ENCODE measurements at places on chromosomes 12 and 14. TPM values are rescaled to one million over a fixed set of nuclear protein-coding genes. Genes with fewer than 3 reads are reported as not detected.
A peak's percentile ranks its signal among the peaks of the same experiment; 100 is the strongest.

- no peak for DNase-seq
Observed at GRCh38 chr12:115158816-115159215, 474.8 kb upstream of the TBX3 start.

FSCB gene
- total RNA-seq, result not detected

GRCh38 chr12:26152507-26153102 lies 27.8 kb upstream of the BHLHE41 start:
- peak; percentile 50 for DNase-seq

DNA sequence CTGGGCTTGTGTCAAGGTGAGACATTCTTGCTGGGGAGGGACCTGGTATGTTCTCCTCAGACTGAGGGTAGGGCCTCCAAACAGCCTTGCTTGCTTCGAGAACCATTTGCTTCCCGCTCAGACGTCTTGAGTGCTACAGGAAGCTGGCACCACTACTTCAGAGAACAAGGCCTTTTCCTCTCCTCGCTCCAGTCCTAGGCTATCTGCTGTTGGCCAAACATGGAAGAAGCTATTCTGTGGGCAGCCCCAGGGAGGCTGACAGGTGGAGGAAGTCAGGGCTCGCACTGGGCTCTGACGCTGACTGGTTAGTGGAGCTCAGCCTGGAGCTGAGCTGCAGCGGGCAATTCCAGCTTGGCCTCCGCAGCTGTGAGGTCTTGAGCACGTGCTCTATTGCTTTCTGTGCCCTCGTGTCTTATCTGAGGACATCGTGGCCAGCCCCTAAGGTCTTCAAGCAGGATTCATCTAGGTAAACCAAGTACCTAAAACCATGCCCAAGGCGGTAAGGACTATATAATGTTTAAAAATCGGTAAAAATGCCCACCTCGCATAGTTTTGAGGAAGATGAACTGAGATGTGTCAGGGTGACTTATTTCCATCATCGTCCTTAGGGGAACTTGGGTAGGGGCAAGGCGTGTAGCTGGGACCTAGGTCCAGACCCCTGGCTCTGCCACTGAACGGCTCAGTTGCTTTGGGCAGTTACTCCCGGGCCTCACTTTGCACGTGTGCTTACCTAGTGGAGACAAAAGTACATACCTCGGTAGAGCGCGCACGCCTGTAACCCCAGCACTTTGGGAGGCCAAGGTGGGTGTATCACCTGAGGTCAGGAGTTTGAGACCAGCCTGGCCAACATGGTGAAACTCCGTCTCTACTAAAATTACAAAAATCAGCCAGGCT lies 4.3 kb downstream of the GAPDH start:
- DNase-seq, result peak; percentile 21

TAS2R20 gene
- 1.8 TPM for total RNA-seq

CLEC1A gene
- total RNA-seq, result 0.23 TPM

DNA sequence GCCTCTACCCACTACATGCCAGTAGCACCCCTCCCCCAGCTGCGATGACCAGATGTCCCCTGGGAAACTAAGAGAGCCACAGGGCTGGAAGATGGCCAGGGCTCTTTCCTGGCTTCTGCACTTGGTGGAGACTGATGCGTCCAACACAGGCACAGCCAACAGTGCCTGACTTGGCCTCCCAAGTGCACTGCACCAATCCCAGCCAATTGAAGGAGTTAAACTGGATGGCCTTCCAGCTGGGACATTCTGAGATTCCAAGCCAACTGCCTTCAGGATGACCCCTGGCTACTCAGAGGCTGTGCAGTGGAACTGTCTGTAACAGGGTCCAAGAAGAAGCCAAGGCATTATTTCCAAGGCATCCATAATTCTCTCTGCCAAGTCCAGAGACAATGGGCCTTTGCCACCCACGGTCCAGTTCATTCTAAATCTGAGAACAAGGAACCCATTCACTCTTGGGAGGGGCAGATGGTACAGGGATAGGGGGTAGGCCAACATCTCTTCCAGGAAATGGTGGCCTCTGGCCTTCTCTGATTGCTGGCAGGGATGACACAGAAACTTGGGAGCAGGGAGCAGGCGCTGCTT lies 35.2 kb downstream of the PRIMA1 start:
- no peak for DNase-seq

RIN3 gene
- total RNA-seq, result 13.4 TPM

GRCh38 chr14:57834961-57835360 lies 30.9 kb downstream of the SLC35F4 start:
- no peak for DNase-seq

DNA sequence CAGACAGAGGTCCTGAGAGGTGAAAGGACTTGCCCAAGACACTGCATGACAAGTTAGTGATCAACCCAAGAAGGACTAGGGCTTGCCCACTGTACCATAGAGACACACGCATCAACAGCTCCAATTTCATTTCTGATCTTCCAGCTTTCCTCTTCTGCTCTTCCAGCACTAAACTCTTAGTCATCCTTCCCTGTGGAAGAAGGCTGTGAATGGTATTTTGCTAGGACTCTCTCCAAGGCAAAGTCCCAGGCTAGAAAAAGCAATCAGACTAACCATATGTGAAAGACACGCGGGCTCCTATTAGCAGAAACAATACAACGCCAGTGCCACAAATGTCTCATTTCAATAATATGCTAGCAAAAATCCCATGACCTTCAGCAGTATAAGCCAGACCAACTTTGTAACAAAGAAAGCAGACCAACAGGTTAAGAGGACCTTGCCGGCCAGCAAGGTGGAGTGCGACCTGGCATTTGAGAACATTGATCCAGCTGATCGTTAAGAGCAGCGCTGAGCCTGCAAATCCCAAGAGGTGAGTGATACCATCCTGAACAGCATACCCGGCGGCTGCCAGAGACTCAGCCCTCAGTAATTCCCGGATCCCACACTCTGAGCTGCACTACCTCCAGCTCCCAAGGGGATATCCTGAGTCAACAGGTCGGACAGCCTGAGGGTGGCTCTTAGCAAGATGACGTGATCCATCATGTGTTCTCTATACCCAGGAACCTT lies 132.5 kb downstream of the FOXN3 start:
- peak; percentile 3 for DNase-seq

DNA sequence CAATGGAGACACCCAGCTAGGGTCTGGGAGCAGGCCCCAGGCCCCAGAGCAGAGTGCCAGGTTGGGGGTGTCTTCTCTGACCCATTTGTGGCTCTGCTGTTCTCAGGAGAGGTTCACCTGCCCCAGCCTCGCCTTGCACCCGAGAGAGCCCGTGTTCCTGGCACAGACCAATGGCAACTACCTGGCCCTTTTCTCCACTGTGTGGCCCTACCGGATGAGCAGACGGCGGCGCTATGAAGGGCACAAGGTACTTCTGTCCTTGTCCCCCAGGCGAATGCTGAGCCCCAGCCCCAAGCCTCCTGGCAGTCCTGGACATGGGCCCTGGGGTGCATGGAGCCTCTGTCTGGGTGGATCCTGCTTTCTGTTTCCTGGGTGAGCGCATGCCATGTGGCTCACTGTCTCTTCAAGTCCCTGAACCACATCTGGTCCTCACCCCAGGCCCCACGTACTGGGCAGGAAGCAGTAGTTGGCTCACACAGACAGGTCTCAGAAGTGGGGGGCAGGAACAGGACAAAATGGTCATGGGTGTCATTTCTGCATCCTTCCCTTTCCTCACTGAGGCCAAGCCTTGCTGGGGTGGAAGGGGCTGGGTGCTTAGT lies 58.2 kb downstream of the BEGAIN start:
- no peak for DNase-seq

GRCh38 chr12:47415054-47415453 lies 290.8 kb downstream of the RPAP3 start:
- no peak for DNase-seq

- peak; percentile 55 for DNase-seq
Observed at GRCh38 chr12:74537126-74537706, 419 bp upstream of the ATXN7L3B start.

GRCh38 chr12:6450091-6450868 lies 1.6 kb upstream of the TAPBPL start:
- no peak for DNase-seq

- DNase-seq, result no peak
Observed at GRCh38 chr14:59044707-59045106, 143.8 kb upstream of the DAAM1 start.

SLC25A47 gene
- not detected for total RNA-seq

Measured in PC-9 (cell line).